ENCODE measurements at places on chromosomes 12 and 14.

DNA sequence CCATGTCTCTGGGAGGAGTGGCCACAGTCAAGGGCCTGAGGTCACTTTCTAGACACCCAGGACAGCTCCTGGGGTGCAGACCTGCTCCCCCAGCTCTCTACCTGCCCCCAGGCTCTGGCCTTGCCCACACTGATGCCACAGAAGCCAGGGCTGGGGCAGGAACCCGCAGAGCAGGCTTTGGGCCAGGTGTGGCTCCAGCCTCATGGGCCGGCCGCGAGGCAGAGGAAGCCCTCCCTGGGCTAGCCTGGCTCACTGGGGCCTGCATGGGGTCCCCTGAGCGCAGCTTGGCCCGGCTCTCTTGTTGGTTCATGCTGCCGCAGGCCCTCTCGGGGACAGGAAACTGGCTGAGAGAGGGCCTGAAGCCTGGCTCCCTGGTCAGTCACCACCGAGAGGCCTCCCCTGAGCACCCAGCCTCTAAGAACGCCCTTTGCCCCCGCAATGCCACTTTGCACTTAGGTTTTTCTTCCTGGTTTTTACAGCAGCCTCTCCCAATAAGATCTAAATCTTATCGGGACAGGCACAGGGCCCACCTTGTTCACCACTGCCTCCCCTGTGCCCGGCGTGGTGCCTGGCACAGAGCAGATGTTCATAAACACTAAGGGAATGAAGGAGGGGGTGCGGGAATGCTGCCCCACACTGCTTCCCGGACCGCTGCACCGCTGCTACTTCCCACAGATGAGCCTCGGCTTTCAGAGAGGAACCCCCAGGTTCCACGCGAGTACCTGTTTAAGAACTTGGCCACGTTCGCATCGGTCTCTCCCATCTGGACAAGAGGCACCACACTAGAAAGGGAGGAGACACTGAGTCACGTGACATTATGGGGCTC lies 14.7 kb downstream of the MMAB start:
- DNase-seq, result no peak

DNA sequence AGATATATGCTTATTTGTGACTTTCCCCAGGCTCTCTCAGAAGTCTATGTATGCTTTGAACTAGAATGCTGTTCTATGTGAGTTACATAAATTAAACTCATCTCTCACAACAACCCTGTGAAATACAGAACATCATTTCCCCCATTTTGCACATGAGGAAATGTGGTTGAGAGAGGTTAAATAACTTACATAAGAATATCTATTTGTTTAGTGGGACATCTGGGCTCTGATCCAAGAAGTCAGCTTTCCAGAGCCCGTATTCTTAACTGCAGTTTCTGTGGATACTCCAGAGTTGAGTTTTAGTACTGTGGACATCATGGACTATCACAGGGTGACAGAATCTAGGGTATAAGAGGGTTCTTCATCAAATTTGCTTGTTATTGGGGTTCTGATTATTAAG lies 242.5 kb upstream of the ARHGAP5 start:
- DNase-seq, result no peak

- DNase-seq, result no peak
These were observed 13.4 kb upstream of the PCNX1 start for GRCh38 chr14:70893858-70894291.

DNA sequence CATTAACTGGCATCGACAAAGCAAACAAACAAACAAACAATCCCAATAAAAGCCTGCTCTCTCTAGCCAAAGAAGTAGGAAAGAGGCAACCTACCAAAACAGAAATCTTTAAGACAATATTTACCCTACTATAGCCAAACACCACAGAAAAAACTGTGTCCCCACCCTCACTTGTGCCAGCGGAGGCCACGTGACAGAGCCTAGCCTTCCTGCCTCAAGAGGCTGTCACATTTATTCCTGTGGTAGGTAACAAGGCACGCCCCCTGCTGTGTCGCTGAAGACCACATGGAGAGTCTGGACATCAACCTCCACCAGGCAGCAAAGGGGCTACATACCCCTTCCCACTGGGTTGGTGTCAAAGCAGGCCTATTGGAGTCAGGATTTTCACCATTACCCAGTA lies 148.1 kb downstream of the LMNTD1 start:
- no peak for DNase-seq

- no peak for DNase-seq
These were observed 669 bp downstream of the TSPAN11 start for GRCh38 chr12:30927222-30927611.

DNA sequence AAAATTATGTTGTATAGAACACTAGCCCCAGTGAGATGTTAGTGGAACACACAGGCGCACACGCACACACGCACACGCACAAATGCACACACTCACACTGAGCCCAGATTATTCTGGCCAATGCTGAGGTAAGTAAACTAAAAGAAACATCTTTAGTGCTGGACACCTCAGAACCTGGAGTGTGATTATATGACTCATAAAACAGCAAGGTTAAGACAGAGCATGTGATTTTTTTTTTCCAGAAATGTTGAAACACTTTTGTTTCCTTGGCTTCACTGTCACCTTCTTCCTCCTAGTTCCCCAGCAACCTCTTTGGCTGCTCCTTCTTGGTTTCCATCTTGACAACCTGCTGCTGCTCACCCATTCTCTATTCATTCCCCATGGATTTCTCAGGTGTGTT lies 141.0 kb upstream of the ALG10B start:
- DNase-seq, result no peak

- DNase-seq, result no peak
These were observed 31.7 kb upstream of the APPL2 start for GRCh38 chr12:105267711-105268110.
